ENCODE measurements at places on chromosomes 11 and 22.

DNA sequence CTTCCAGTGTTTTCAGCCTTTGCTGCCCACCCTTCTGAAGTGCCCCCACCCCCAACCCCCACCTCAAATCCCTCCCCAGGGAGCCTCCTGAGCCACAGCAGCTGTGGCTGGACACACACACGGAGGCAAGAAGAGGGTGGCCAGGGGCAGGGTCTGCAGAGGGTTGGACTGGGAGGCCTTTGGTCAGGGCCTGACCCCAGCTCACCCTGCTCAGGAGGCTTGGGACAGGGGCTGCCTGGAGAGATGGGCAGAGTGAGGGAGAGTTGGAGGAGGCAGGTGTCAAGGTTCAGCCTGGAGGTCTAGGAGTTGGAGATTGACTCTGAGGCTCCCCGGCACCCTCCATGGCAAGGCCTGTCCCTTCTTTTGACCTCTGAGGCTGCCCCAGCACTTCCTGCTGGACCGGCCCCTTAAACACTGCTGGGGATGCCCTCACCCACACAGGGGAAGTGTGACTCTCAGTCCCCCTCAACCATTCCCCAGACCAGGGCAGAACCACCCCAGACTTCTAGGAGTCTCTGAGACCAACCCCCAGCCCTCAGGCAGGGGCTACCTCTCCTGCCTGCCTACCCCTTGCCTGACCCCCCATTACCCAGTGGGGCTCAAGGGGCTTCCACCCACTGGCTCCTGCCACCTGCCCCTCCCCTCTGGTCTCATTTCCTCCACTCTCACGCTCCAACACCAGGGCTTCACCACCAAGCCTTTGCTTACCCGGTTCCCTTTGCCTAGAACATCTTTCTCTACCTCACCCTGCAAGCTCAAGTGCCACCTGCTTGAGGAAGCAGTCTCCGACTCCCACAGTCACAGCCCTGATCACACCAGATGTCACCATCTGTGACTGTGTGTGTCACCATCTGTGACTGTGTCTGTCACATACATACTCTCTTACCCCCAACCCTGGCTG is 8.6 kb downstream of the ARAP1 start:
- DNase-seq, result no peak

DNA sequence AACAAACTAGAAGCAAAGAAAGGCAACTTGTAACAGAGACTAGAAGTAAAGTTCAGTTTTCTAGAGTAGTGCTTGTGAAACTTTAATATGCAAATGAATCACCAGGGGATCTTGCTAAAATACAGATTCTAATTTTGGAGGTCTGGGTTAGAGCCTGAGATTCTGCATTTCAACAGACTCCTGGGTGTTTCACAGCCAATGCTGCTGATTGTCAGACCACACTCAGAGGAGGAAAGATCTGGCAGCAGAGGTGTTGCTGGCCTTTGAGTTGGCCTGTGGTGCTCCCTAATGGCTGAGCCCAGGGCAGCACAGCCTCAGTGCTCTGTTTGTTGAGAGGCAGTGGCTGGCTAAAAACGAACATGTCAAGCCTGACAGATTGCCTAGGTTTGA is 5.4 kb downstream of the CRY2 start:
- DNase-seq, result no peak

DNA sequence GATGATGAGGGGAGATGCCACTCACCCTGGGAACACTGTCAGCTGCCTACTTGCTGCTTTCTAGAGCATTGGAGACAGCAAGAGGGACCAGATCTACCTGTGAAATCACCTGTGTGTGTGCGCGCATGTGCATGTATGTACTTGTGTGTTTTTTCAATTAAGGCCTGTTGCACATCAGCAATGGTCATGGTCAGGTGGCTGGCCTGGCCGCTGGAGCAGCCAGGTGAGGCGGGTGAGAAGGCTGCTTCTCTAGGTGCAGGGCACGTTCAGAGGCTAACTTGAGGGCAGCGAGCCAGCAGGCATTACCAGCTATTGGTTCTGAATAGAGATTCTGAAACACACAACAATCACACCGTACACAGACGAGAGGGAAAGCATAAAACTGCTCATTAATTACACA is 65.1 kb downstream of the PARVG start:
- DNase-seq, result peak; percentile 53

- no peak for DNase-seq
Measured at GRCh38 chr11:127997594-127997993, 589.8 kb downstream of the ETS1 start.

DNA sequence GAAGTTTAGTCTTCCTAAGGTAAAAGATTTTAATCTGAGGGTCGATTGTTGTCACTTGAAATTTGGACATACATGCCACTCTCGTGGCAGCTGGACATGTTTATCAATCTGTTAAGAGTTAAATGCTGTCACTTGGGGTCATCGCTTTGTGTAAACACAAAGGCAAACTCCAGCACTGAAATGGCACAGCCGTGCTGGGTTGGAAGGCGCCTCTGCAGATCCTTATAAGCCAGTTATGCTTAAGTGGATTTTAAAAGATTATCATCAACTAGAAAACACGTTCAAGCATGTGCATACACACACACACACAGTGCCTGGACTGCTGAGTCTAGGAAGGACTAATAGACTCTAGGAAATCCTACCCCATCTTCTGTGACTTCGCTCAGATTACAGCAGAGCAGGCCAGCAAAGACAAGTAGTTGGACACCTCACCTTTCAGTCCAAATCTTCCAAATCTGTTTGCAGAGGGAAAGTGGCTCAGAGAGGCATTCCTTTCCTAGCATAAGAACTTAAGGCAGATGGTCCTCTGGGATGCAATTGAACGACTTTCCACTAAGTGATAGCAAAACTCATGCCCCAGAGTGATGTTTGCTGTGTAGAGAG is 83.7 kb downstream of the CACNG2 start:
- DNase-seq, result no peak

- no peak for DNase-seq
Measured at GRCh38 chr11:73907191-73907590, 30.4 kb downstream of the PAAF1 start.

DNA sequence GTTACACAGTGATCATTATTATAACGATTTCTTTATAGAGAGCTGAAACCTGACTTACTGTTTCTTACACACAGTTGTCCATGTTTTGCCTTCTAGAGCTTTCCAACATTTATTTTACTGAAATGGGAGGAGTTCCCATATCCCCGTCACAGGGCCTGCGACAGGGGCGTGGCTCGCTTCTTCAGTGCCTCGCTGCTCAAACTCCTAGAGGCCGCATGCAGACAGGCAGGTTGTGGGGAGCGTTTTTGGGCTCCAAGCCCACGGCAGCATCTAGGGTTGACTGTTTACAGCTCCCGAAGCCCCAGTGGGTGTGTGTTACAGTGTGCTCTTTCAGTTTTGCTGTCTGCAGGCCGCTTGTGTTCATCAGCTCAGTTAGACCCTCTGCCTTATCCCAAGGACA is 12.7 kb upstream of the AMOTL1 start:
- DNase-seq, result no peak

All from NCI-H774 (cell line).